ENCODE measurements at places on chromosomes 4 and X. TPM values are rescaled to one million over a fixed set of nuclear protein-coding genes. Genes with fewer than 3 reads are reported as not detected.

TRIM60 gene
- not detected for total RNA-seq

LAMP2 gene
- 90.1 TPM for total RNA-seq

- DNase-seq: no peak
These were observed 209.0 kb downstream of the NPNT start for GRCh38 chr4:106104276-106104675.

APOO gene
- total RNA-seq: 2.7 TPM

Data from lower leg skin (tissue), 4 donors.